ENCODE measurements at places on chromosomes 12 and 14.

GRCh38 chr14:101500061-101500460 is 61.2 kb upstream of the DIO3 start:
- DNase-seq, result no peak

- no peak for DNase-seq
These were observed 603.5 kb downstream of the RPL10L start for GRCh38 chr14:46048127-46048526.

DNA sequence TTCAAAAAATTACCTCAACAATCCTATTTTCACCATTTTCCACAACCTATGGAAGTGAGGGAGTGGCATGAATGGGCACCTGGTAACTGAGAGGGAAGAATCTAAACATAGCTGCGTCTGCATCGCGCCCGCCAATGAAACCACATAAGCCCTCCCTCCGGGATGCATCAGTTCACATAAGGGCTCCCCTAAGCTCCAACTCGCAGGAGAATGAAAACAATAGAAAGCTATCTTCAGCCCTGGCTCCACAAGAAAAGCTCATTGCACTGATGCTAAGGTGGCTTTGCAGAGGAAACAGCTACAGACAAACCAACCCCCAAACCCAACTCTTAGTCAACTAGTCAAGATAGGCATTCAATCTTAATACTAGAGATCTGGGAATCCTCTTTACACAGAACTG is 173.3 kb downstream of the FOXN3 start:
- DNase-seq, result no peak

GRCh38 chr12:40263616-40264409 is 39.0 kb downstream of the LRRK2 start:
- no peak for DNase-seq

DNA sequence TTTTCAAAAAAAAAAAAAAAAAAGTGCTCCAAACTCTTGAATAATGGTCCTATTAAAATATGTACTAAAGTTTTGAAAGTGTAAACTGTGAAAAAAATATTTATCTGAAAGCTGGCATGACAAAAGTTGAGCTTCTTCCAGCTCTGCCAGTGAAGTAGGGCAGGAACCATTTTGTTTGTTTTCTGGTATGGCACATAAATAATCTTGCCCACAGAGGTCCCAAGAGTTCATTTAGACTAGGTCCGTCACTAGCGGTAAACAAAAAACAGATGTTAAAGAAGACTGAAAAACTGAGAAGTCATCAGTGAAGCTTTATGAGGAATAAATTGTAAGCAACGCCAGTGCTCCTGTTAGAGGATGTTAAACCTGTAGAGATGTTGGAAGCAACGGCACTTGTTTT is 7.0 kb downstream of the ERP27 start:
- DNase-seq, result no peak

- no peak for DNase-seq
These were observed 3.3 kb downstream of the PPP1R3E start for GRCh38 chr14:23299211-23299957.

DNA sequence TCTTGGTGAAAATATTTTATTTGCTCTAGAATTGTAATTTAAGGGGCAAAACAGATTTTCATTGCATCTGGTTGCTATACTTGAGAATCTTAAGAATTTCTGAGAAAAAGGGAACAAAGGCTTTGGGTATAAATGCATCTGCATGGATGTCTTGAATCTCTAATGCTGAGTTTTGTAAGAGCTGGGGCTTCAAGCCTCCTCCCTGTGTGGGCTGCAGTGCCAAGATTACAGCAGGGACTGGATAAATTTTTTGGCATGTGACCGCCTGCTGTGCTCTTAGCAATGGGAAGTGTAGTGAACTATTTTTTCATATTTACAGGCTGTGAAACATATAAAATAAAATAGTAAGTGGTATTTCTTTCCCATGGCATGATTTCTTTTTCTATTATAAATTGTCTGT is 70.0 kb downstream of the SLC38A6 start:
- no peak for DNase-seq

GRCh38 chr12:66165141-66165540 is 4.7 kb downstream of the TMBIM4 start:
- DNase-seq, result no peak
